ENCODE measurements at places on chromosomes 6 and 20.

- no peak for DNase-seq
These were observed 363.2 kb downstream of the THBS2 start for GRCh38 chr6:168890306-168890980.

- DNase-seq: no peak
These were observed 325.7 kb downstream of the SAMD5 start for GRCh38 chr6:147834084-147834776.

DNA sequence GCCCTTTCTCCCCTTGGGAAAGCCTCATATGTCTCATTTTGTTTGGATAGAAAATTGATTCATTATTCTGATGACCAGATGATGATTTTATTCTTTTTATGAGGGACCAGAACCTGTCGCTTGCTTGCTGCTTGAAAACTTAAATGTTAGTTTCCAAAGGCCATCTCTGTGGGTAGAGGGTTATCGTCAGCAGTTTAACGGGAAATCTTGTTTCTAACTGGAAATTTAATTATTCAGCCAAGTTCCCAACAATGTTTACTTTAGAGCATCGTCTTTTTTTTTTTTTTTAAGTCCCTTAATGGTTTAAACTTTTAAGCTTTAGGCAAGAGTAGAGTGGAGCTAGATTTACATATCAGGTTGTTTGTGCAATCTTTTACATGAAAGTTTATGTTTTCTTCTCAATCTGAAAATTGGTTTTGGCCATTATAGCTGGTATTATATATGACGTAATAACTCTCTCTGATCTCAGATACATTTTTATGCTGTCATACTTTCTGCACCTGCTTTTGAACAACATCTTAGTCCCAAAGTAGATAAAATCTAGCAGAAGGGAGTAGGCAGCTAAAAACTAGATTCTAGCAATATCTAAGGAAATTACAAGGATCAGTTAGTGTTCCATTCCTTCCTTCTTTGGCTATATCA, 93.9 kb downstream of the FOXO3 start:
- DNase-seq: no peak

DNA sequence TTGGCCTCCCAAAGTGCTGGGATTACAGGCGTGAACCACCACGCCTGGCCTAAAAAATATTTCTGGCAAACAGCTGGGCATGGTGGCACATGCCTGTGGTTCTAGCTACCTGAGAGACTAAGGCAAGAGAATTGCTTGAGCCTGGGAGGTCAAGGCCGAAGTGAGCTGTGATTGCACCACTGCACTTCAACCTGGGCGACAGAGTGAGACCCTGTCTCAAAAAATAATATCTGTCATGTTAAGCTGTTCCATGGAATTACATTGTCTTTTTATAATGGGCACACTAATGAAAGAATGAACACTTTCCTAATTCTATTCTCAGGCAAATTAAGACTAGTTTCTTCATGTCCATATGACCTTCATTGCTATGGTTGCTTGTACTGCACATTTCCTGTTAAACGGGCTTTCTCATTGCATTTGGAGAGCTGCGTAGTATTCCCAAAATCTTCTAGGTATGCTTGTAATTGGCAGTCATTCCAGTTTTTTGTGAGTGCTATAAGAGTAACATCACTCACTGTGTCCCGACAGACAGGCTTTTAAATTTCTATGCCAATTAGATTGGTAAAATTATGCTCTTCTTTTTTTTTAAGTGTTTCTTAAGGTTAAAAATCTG, 12.1 kb downstream of the AMD1 start:
- DNase-seq: no peak

DNA sequence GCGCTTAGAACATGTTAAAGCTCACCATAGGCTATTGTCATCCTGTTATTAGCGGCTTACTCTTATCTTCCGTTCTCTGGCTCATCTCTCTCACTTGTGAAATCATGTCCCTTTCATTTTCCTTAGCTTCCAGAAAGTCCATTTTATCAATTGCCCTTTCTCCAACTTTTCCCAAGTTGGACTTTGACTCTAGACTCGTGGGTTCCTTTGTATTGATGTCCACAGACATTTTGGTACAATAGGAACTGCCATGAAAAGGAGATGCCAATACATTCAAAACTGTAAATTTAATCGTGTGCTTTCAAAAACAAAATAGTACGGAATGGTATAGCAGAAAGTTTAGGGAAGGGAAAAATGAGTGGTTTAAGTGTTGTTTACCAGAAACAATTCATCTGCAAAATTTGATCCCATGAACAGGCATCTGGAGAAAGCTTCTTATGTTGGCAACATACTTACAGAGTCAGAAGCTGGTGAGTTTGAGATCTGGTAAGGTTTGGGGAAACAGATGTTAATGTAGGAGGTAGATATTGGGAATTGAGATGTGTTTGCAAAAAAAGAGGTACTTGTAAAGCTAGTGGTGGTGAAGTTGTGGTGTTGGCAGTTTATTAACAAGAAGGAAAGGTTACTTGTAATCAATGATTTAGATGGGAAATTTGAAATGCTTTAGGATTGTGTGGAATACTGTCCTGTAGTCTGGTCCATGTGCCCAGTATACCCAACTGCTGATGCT, 10.2 kb upstream of the HIVEP1 start:
- DNase-seq: no peak

DNA sequence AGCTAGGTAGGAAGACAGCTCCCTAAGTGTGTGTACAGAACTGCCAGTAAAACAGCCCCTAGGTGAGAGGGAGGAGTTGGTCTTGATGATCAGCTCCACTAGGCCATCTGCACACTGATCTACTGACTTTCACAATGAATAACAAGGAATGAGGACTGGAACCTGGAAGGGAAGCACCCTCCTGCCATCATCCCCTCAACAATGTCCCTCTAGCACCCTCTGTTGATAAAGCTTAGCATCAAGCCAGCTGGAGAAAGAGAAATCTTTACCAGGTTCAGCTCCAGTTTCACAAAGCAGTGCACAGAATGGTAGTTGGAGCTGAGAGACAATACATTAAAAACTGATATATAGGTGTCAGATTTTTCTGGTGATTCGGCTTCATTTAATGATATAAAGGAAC, 57.2 kb upstream of the IRAK1BP1 start:
- peak; percentile 38 for DNase-seq

GRCh38 chr6:3683331-3683730, 68.2 kb downstream of the PXDC1 start:
- DNase-seq: no peak

DNA sequence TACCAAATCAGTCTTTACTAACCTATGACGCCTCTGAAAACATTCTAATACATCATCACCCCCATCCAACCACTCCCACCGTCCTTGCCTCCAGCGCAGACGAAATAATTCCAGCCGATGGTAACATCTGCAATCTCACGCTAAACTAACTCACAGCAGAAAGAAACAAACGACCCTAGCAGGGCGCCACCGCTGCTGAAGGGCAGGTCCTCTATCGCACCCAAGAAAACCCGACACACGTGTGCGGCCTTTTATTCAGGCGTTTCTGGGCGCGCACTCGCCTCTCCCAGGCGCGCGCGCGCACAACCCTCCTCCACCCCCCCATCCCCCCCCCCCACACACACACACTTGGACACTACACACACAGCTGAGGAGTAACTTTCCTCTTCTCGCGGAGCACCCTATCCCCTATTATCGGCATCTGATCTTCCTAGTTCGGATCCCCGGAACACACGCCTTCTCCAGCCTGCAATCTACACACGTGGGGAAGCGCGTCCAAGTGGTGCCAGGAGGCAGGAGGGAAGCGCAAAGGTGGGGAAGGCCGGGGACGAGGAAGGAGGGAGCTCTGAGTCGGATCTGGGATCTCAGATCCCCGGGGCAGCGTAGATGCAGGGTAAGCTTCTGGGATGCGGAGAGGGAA, 1.4 kb downstream of the GFOD1 start:
- peak; percentile 26 for DNase-seq

GRCh38 chr6:148479497-148479896, 136.9 kb downstream of the SASH1 start:
- DNase-seq: no peak

GRCh38 chr20:20664795-20665589, 47.5 kb downstream of the RALGAPA2 start:
- peak; percentile 22 for DNase-seq

DNA sequence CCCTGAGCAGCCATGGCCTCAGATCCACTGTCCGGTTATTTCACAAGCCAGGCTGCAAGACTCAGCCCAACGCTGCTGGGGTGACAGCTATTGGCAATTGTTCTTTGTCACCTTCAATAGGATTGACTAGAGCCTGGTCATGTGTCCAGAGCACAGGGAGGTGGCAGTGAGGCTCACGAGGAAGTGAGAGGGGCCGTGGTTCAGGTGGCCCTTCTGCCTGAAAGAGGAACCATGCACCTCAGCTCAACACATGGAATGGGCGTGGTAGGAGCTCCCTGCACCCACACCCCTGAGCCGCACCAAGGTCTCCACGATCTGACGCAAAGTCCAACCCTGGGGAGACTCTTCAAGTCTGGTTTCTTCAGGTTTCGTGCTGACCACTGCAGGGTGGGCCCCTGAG, 184.8 kb upstream of the CDH4 start:
- DNase-seq: no peak

- DNase-seq: no peak
These were observed 111.9 kb downstream of the SCML4 start for GRCh38 chr6:107712237-107712664.

- DNase-seq: no peak
These were observed 367.5 kb downstream of the GRIK2 start for GRCh38 chr6:101760843-101761621.

GRCh38 chr6:52255434-52255833, 11.1 kb upstream of the IL17F start:
- DNase-seq: no peak

DNA sequence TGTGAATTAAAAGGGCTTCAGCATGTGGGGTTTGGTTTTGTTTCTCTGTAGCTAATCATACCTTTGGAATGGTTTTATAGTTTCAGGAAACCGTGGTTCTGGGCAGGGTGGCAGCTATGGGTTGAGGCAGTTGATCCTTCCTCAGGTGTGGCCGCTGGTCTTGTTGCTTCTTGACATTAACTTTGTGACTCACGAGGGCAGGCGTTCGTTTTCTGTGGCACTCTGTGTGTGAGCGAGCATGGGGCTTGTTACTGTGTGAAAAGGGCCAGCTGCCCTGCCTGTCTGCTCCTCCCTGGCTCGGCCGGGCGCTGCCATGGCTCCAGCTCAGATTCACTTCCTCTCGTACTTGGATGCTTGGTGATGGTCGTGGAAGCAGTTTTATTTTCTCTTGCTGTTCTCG, 16.2 kb downstream of the DNAJC5 start:
- no peak for DNase-seq

DNA sequence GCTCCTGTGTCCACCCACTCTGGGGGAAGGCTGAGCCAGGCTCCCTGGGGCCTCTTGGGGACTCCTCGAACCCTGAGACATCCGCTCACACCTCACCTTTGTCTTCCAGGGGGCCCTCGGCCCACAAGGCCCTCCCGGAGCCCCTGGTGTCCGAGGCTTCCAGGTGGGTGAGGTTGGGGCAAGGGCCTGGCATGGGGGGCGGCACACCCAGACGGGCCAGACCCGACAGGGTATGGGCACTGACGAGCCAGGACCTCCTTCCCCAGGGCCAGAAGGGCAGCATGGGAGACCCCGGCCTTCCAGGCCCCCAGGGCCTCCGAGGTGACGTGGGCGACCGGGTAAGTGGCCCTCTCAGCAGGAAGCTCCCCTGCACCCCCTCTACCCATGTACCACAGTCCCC, 13.4 kb downstream of the COL9A3 start:
- no peak for DNase-seq

GRCh38 chr20:32463642-32464400, 105.7 kb downstream of the ASXL1 start:
- peak; percentile 64 for DNase-seq

DNA sequence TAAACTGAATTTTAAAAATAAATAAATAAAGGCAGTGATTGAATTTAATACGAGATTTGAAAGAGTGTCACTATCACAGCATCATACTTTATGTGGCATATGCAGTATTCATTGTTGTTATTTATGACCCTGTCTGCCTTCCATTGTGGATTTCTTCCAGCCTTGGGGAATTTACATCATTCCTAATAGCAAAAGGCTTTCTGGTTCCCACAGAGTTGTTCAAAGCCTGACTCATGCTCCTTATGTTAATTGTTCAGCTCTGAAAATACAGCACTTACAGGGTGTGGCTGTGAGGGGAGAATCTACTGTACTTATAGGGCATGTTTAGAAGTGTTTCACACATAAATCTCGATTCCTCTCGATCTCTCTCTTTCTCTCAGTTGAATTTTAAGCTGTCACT, 54.4 kb downstream of the JAG1 start:
- DNase-seq: no peak

DNA sequence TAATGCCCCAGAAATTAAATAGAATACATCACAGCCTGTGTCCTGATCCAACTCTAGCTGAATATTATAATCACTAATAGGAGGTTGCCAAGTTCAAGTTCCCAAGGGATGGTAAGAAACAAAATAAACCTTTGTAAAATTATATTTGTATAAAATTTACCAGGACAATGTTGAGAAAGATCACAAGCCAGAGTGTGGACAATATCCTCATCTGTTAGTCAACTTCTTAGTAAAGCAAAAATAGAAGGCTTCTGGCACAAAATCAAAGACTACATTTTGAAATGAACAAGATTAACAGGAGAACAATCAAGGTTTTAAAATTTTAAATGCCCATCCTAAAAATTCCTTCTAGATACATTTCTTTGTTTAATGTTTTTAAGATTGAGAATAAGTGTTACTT, 290.4 kb upstream of the HSF2 start:
- no peak for DNase-seq

GRCh38 chr6:95599706-95600105, 22.4 kb downstream of the MANEA start:
- DNase-seq: no peak

DNA sequence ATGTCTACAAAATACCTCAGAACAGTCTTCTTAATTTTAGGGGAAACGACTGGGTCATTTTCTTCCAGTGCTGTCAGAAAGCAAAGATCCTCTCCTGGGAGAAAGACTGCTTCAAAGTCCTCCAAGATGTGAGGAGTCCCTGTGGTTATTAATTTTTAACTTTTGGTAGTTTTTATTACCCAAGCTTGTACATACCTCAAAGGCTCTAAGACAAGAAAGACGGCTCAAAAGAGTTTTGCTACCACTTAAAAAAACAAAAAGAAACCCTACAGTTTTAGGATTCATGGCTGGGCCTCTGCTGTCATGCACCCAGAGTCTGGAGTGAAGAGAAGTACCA, 56.1 kb upstream of the APCDD1L start:
- DNase-seq: no peak

- no peak for DNase-seq
These were observed 167.9 kb upstream of the STMND1 start for GRCh38 chr6:16933961-16934360.

DNA sequence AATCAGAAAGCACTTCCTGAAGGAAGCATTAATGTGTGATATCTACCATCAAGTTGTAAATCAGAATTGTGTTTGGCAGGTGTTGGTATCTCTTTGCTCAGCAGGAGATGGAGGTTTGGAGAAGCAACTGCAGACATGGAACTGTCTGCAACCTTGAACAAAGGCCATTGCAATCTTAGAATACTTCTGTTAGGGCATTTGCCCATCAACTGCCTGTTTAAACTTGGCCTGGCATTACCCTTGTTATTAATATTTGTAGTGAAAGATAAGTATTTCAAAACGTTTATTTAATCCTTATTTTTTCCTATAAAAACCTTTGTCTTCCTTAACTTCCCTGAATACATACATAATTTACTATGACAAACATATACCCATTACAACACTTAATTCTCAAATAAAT, 14.1 kb downstream of the GSTA5 start:
- DNase-seq: no peak

Data from testis (tissue), 5 donors.